Uterine smooth muscle cell (primary cell): ENCODE measurements at places on chromosomes 1 and 21. TPM values are rescaled to one million over a fixed set of nuclear protein-coding genes. Genes with fewer than 3 reads are reported as not detected.

MSH4 gene
- 0.11 and 0.25 TPM in 2 replicates for total RNA-seq

ENSA gene
- total RNA-seq: 98.6 and 166 TPM in 2 replicates

SPRR2B gene
- not detected in 2 replicates for total RNA-seq

NUP210L gene
- under 0.01 and 0.12 TPM in 2 replicates for total RNA-seq

RIPPLY3 gene
- not detected in 2 replicates for total RNA-seq

PRELP gene
- 0.33 and 1.9 TPM in 2 replicates for total RNA-seq

CASQ1 gene
- total RNA-seq: 0.25 TPM in 1 of 2 replicates, not detected in the other

PTGFR gene
- total RNA-seq: 6.5 and 17.7 TPM in 2 replicates

TAS1R1 gene
- not detected in 2 replicates for total RNA-seq

TRIM62 gene
- total RNA-seq: 1.4 and 1.7 TPM in 2 replicates

SH3D21 gene
- total RNA-seq: 3.1 and 6.2 TPM in 2 replicates
